ENCODE measurements at places on chromosomes 11 and 22. TPM values are rescaled to one million over a fixed set of nuclear protein-coding genes. Genes with fewer than 3 reads are reported as not detected.

- DNase-seq = no peak
Measured at GRCh38 chr11:92702805-92703448, 266.5 kb upstream of the MTNR1B start.

DNA sequence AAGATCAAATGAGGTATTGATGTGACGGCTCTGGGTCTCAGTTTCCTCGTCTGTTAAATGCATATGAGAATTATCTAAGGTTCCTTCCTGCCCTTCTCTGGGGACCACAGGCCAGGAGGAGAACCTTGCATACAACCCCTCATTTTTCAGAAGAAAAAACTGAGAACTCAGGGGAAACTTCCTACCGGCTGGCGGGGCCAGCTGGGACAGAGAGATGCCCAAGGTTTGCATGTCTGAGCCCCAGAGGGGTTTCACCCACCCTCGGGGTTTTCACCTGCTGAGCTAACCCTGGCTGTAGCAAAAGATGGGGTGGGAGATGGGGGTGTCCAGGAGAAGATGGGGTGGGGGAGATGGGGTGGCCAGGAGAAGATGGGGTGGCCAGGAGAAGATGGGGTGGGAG lies 4.3 kb downstream of the TNFRSF13C start:
- DNase-seq = no peak

Gene KRTAP5-7
- total RNA-seq = not detected

Gene KCNJ1
- not detected for total RNA-seq

DNA sequence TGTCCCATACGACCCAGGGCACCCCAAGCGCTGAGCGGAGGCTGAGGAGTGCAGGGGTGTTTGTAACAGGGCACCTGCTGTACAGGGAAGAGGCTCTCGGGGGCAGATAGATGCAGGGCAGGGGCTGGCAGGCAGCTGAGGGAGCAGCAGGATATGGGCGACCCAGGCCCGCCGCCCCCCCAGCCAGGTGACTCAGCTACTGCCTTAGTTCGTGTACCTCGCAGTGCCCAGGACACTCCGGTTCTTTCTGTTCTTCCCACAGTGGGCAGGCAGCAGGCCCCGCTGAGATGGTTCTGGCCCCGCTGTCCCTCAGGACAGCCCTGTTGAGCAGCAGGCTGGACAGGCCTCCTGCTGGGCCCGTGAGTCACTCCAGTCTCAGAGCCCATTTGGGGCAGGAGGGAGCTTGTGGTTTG lies 16.2 kb downstream of the PHLDA2 start:
- DNase-seq = no peak

- no peak for DNase-seq
Measured at GRCh38 chr11:20647976-20648565, 21.3 kb upstream of the NELL1 start.

GRCh38 chr11:132062031-132062430 lies 691.6 kb downstream of the NTM start:
- DNase-seq = no peak

Gene MUC6
- total RNA-seq = not detected

DNA sequence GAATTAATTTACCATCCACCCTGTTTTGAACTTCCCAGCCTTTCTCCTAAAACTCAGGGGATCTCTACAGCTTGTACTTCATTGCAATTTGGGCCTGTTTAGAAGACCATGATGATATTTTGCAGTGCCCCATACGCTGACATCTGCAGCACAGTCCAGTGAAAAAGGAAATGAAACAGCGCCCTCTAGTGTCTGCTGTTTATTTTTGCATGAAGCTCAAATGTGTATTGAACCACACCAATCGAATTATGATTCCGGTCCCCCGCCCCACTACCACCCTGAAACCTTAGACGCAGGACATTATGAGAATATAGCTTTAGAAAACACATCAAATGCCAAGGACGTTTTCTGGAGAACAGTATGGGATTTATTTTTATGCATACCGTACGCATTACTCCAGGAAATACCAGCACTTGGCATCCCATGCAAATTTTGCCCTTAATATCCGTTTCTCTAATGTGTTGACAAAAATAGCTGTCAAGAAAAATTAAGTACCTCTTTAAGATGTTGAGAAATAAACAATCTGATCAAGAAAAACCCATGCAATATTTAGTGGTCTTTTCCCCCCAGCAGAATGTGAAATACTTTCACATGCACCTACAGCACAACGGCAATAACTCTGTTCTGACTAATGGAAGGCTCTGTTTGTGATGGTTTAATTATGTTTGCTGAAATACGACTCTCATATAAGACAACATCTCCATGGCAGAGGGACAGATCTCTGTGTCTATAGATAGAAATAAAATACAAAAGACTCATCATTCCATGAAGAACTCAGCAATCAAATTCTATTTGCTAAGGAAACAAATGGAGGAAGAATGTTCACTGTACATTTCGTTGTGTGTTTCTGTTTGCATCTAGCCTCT lies 93.9 kb downstream of the TECTA start:
- peak; percentile 5 for DNase-seq

- DNase-seq = no peak
Measured at GRCh38 chr22:29205594-29206371, at the start of gene EMID1. Gene EMID1, plus strand, starts transcription at chr22:29205896. Its CDS starts 143 bp downstream, at chr22:29206039.

GRCh38 chr22:41062146-41062545 lies 30.2 kb upstream of the EP300 start:
- DNase-seq = no peak

Gene RFPL2
- not detected for total RNA-seq

GRCh38 chr11:8194956-8195355 lies 26.1 kb upstream of the RIC3 start:
- no peak for DNase-seq

- no peak for DNase-seq
Measured at GRCh38 chr11:8532475-8532874, 61.6 kb downstream of the STK33 start.

GRCh38 chr22:37777122-37777687 lies 30.5 kb upstream of the GCAT start:
- DNase-seq = peak; percentile 92

- no peak for DNase-seq
Measured at GRCh38 chr11:112017538-112017937, 7.7 kb upstream of the DLAT start.

GRCh38 chr11:78414321-78415051 lies 3.1 kb downstream of the GAB2 start:
- no peak for DNase-seq

DNA sequence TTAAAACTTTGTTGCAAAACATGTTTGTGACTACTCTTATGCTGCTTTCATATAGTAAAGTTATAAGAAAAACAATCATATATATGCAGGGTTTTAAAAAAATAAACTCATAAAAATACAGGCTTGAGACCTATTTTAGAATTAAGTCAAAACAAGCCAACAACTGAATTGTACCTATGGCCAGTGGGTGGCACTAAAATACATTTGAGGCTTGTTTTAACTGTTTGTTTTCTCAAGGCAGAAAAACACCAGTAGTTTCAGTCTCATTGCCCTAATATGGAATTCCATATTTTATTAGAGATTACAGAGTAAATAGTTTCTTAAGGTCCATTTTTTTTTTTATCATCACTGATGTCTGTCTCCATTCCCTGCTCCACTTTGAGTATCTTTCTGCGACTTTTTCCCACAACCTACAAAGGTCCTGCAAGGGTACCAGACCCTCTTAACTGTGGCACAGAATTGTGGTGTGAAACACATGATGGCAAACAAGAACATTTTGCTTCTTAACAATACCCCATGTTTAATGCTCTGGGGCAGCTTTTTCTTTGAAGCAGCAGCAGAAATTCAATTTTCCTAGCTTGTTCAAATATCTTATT lies 8.5 kb upstream of the CCDC89 start:
- DNase-seq = no peak

Gene NRIP3
- 24.0 TPM for total RNA-seq

DNA sequence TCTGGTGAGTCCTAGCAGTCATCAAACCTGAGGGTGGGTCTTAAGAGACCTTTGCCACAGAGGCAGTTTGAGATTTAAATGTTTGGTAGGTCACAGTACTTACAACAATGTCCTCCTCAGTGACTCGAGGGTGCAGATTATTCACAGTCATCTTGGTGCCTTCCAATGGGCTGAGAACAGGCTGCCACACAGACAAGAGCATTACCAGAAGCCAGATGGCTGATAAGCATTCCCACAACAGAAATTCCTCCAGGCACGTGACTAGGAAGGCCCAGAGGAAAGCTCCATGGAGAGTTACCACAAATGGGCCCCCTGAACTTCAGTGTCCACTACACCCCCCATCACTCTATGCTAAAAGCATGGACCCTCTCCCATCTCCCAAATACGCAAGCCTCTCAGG lies 19.2 kb downstream of the POLDIP3 start:
- DNase-seq = no peak

DNA sequence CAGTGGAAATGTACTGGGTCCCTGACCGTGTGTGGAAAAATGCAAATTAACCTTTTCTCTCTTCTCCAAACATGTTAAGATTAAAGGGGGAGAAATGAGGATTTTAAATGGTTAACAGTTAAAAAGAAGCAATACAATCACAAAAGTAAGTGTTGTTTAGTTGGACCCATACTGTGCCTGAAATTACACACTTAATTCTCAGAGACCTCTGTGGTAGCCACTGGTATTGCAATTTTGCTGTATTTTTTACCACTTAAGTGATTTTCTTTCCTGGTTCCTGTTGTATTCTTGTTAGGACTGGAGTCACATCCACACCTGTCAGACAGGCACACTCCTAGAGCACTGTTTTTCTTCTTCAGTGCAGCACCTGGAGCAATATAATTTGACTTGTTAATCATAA lies 179.6 kb upstream of the PDGFD start:
- no peak for DNase-seq

DNA sequence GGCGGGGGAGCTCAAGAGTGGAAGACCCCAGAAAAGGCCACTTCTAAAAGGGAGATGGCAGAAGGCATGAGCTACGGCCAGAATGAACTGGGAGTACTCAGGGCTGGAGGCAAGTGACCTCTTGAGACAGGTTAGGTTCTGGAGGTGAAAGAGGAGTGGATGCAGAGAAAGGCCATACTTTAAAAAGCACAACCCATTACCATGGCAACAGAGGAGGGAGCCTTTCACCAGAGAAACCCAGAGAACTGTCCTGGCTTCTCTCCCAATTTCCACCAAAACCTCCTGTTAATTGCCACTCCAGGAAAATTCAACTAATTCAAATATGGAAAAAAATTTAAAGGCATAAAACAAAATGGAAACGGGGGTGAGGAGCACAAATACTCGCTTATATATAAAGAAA lies 15.8 kb downstream of the A4GALT start:
- DNase-seq = no peak

- DNase-seq = no peak
Measured at GRCh38 chr22:20859615-20860014, 808 bp downstream of the SNAP29 start.

- DNase-seq = no peak
Measured at GRCh38 chr11:82529936-82530335, 203.7 kb downstream of the FAM181B start.

GRCh38 chr11:117601006-117601708 lies 195.9 kb downstream of the DSCAML1 start:
- DNase-seq = no peak

Gene KREMEN1
- total RNA-seq = 7.1 TPM

Gene KRTAP5-11
- not detected for total RNA-seq

- no peak for DNase-seq
Measured at GRCh38 chr11:18608376-18608775, 8.8 kb downstream of the MISFA start.

Gene GDPD4
- 0.08 TPM for total RNA-seq

GRCh38 chr11:74468936-74469335 lies 1.6 kb upstream of the KCNE3 start:
- DNase-seq = no peak

DNA sequence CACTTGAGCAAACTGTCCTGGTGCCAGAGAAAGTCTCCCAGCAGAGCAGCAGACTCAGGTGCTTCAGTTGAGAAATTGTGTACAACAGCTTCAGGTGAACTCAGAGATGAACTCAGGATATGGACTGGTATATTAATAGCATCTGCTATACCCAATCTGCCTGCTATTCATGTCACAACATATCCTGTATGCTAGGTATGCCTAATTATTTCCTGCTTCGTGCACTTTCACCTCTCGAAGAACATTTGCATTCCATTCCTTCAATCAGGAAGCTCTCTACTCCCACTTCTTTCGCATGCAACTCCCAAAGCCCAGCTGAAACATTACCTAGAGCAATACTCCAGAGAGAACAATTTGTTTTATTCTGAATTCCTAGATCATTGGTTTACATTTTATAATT lies 207.7 kb downstream of the KCNA4 start:
- no peak for DNase-seq

DNA sequence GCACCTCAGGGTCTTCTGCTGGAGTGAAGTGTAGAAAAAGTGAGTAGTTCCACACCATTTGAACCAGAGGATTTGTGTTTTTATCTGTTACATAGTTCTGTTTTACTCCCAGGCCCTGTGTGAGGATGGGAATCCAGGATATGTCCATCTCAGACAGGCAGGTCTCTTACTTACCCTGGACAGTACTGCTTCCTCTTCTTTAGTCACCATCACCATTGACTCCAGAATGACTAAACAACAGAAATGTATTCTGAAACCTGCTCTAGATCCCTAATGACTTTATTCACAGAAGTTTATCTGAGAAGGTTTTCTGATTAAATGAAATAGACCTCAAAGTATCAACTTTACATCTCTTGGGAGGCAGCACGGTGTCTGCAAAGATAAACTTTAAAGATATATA lies 33.6 kb downstream of the CYP2R1 start:
- DNase-seq = no peak

Measured in kidney epithelial cell (primary cell).